Kidney epithelial cell (primary cell): ENCODE measurements at places on chromosomes 4 and X. TPM values are rescaled to one million over a fixed set of nuclear protein-coding genes. Genes with fewer than 3 reads are reported as not detected.
A peak's percentile ranks its signal among the peaks of the same experiment; 100 is the strongest.

- no peak for DNase-seq
Observed at GRCh38 chr4:147799986-147800555, 68.2 kb downstream of the ARHGAP10 start.

DNA sequence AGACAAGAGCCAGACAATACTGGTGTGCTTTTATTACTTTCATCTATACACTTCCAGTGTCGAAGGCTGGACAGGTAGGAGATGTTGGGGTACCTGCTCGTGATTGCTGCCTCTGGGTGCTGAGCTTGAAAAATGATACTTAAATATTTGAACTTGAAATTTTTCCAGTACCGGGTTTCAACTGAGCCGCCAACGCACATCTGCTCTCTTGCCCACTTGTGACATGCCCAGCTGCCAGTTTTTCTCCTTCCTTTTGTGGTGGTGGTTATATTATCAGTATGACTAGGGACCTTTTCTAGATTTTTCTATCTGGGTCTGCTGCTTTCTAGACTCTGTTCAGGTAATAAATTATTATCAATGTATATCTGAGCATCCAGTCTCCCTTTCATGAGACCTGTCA, 3.4 kb downstream of the OGT start:
- no peak for DNase-seq

The P2RY8 gene
- total RNA-seq = not detected in 2 replicates

DNA sequence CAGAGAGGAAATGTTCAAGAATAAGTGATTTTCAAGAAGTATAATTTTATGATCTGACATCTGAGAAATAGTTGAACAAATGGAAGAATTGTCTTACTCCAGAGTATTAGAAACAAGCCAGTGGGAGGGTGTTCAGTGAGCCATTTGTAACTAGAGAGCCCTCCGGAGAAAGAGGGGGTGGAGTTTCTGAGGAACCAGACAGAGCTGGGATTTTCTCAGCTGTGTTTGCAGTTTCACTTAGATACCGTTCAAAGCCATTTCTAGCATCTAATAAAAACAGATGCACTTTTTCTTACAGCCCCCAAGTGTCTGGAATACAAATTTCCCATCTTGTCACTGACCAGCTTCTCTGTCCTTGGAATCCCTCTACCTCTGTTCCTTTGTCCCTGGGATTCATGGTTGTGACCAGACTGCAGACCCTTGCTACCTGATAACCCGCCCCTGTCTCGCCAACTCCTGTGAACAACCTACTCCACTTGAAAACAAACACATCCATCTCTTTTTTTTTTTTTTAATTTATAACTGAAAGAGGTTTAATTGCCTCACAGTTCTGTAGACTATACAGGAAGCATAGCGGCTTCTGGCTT, 132.8 kb upstream of the KLF3 start:
- DNase-seq = no peak

The PFKFB1 gene
- total RNA-seq = 0.14 TPM in 1 of 2 replicates, not detected in the other

DNA sequence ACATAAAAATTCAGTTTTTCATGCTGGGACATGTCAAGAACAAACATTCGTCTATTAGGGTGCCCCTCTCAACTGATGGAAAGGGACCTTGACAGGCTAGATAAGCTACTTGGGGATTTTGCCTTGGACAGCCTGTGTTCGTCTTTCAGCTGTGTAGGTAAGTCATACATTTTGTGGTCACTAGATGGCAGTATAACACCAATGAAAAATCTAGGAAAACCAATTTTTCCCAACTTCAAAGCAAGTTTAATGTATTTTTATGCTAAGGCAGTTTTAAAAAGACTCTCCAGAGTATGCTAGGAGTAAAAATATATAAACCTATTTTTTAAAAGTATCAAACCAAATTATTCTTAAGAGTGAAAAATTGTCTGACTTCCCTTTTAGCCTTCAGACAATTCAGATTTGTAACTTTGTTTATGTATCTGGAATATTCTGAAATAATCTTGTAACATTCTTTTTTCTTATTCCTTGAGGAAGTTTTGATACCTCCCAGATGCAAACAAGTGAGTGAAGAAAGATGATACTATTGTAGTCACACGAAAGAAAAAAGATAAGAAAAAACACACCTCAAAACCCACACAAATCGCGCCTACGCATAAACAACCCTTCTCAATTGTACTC, 158.3 kb downstream of the CPE start:
- no peak for DNase-seq

GRCh38 chr4:137394018-137394417, 138.3 kb downstream of the PCDH18 start:
- no peak for DNase-seq

- DNase-seq = no peak
Observed at GRCh38 chr4:113094331-113094730, 44.9 kb downstream of the ANK2 start.

DNA sequence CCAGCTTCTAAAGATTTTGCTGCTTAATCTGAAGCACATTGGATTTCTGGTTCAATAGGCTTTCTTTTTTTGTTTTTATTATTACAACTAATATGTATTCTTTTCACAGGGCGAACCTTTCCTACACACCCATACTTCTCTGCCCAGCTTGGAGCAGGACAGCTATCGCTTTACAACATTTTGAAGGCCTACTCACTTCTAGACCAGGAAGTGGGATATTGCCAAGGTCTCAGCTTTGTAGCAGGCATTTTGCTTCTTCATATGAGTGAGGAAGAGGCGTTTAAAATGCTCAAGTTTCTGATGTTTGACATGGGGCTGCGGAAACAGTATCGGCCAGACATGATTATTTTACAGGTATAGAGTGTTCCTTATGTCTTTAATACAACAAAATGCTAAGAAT, 155.4 kb downstream of the PTTG2 start:
- DNase-seq = no peak

- DNase-seq = no peak
Observed at GRCh38 chrX:119343856-119344255, 55.3 kb upstream of the SLC25A43 start.

The PAGE3 gene
- total RNA-seq = not detected in 2 replicates

DNA sequence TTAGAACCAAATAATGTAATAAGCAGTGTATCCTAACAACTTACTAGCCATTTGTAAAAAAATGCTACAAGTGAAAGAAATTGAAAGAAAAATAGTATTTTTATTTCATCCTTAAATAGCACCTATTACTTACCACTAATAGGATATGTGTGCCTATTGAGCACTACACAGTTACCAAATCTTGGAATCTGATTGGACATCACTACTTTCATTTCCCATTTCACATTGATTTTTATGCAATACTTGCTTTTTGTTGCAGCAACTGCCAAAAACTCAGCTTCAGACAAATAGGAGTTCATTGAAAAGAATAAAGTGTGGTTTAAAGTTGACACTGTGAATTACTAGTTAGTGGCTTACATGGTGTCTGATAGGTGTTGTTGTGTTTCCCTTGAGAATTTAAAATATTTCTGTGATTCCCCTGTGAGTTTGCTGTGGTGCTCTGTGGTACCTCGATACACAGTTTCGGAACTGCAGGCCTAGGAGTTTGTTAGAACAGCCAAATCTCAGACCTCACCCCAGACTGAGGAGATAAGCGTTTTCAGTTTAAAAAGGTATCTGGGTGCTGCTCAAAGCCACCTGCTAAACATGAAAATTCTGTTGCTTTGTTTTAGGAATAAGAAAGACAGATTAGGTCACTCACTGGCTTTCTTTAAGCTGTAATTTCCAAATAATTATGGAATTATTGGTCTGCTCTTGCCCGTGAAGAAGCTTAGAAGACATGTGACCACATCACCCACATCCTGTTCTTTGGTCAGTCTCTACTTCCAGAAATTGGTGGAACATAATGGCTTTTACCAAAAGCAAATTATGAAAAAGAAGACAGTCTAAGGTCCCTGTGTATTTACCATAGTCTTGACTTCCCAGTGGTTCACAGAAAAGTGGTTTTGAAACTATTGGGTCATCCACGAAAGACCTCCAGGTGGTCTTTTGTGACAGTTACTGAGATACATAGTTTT, 97.8 kb downstream of the SYTL5 start:
- DNase-seq = no peak

The NXF2B gene
- total RNA-seq = not detected in 2 replicates

DNA sequence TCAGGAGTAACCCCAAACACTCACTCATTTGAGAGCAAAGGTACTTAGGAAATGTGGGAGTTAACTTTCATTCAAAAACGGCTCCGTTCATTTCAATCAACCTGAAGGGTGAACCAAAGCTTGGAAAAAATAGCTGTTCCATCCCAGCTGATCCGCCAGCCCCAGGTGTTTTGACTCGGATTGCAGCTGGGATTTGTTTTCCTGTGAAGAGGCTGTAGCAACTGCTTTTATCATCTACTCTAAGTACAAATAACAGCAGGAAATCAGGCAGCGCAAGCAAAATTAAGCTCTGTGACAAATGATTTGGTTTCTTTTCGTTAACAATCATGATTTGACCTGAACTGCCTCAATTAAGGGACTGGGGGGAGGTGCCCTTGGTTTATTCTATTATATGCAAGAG, 154.7 kb downstream of the BEND2 start:
- no peak for DNase-seq

DNA sequence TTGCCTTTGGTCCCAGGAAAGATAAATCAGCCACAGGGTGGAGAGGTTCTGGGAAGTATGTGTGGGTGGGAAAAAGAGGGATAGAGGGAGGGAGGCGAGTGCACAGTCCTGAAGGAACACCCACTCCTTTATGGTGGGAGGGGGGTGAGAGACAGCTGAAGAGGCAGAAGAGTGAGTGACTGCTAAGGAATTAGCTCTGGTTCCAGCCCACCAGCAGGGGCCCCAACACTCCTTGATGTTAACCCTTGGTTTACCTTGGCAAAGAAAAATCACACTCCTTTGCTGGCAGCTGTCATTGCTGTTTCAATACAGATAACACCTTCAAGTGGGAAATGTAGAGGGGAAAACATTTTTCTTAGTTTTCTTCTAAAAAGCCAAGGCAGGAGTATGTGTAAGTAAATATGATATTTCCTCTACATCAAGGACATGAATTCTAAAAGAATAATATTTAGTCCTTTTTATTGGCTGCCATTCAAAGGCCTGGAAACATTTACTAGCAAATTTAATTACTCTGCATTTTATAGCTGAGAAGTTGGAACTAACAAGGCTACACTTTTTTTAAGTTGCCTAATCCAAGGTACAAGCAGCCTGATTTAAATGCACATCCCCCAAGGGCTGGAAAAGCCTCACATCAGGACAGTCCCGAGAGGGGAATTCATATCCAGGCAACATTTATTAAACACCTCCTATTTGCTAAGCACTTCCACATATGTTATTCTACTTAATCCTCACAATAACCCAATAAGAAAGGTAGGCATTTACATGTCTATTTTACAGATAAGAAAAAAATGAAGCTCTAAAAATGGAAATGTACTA, 81.7 kb downstream of the HS6ST2 start:
- no peak for DNase-seq

The CTAG1B gene
- total RNA-seq = not detected in 2 replicates

GRCh38 chrX:135383249-135383648, 38.5 kb upstream of the SMIM10L2A start:
- no peak for DNase-seq

DNA sequence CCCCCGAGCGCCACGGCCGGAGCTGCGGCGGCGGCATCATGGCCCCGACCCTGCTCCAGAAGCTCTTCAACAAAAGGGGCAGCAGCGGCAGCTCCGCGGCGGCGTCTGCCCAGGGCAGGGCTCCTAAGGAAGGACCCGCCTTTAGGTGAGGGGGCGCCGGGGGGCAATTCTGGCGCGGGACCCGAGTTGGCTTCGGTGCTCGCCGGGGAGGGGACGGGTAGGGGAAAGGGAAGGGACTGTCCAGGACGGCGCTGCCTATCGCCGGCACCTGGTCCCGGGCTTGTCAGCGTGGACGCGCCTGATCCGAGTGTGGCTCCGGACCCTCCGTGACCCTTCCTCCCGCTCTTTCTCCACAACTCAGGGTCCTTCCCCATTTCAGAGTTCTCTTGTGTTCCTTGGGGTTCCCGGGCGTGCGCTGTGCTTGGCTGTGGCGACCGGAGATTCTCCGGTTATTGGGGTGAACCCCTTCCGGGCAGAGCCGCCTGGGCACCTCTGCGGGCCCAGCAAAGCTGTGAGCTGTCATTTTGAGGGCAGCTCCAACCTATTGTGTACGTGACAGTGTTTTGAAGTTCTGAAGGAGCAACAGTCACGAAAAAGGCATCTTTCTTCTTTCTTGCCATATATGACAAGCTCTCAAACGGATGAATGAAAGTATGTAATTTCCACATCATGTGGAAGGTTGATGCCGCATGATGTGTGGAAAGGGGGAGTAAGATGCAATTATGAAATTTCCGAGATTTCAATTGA, 522 bp downstream of the FNIP2 start:
- no peak for DNase-seq

- no peak for DNase-seq
Observed at GRCh38 chr4:121228848-121229247, 64.7 kb upstream of the TNIP3 start.

The FAM47A gene
- total RNA-seq = not detected in 2 replicates

DNA sequence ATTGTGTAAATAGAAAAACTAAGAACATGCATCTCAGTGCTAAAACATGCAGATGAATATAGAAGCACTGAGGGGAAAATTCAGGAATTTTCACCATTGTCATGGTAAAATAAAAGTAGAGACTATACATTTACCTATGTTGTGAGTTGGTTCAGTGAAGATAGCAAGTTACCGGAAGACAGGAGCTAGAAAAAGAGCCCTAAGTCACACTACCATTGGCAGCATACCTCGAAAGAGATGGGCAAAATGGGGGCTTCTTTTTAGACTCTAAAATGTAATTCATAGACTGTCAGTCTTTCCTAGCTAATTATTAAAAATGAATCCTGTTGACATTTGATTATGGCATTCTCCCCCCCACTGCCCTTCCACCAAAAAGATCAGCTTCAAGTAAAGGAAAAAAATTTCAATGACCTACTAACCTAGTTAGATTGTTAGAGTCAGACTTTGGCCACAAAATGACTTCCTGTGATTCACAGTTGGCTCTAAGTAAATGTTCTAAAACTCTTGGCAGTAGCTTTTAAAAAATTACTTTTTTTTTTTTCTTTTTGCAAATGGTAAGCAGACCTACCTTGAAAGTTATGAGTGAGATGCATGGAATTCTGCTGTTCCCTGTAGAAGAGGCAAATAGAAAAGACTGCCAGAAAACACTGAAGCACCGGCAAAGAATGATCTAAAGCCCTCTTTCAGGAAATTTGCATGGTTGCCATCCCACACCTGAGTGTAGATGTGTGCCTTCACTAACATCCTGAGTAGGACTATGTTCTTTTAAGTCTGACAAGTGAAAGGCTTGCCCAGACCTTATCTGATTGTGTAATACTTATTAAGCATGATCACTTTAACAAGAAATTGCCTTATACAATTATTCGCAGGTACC, 26.4 kb upstream of the ARSJ start:
- DNase-seq = peak; percentile 19

The CCDC110 gene
- 0.14 and 0.38 TPM in 2 replicates for total RNA-seq

- DNase-seq = no peak
Observed at GRCh38 chrX:17373337-17373736, 1.7 kb upstream of the NHS start.

DNA sequence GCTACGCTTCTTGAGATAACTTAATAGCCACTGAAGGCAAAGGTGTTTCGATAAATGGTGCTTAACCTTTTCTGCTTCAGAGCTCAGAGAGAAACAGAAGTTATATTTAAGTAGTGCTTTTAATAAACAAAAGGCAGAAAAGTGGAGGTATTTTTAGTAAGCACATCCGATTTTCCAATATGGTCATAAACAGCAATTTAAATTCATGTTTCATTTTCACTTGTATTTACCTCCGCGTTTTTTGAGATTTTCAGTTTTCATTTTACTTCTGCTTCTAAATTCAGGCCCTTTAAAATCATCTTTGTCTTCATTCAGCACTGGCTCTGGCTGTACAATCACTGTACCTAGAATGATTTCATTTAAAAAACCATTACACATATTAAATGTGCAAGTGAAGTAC, 92.4 kb downstream of the ATRX start:
- no peak for DNase-seq
